Nephron progenitor cell (in vitro differentiated cells): ENCODE measurements at places on chromosomes 7 and 10.

DNA sequence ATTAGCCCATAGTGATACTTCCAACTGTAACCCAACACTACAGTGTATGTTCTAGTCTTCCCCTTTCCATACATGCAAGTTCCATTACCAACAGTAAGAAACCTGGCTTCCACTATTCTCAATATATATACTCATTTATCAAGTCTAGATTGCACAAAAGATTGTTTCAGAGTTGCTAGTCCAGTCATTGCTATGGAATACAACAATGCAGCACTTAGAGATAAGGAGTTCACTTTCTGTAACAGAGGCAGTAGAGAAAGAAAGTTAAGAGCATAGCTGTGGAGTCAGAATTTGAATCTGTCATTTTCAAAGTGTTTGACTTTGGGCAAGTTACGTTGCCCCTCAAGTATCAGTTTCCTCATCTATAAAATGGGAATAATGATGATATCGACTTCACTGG, 90.1 kb downstream of the RTKN2 start:
- no peak for DNase-seq

- no peak for DNase-seq
Observed at GRCh38 chr7:142998966-142999365, 28.0 kb downstream of the OR9A2 start.

GRCh38 chr10:58101682-58102081, 166.0 kb downstream of the IPMK start:
- DNase-seq = no peak

DNA sequence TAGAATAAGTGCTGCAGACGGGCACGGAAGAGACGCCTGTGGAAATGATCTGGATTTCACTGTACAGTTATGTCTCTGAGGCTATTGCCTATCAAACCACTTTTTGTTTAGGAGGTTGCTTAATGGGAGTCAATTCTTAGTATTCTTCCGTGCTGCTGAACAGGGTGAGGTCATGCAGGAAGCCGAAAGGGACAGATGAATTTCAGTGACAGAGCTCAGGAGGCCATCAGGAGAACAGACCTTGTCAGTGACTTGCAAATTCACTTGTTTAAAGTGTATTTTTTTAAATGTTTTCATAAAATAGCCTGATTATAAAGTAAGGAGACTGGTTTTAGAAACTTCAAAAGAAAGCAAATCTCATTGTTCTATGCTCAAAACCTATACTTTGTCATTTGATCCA, 58.9 kb downstream of the XRCC2 start:
- no peak for DNase-seq

GRCh38 chr10:30070001-30070685, 10.8 kb upstream of the JCAD start:
- no peak for DNase-seq

- DNase-seq = no peak
Observed at GRCh38 chr10:9786101-9786500, 1231.6 kb upstream of the CELF2 start.

GRCh38 chr10:111076682-111077478, at the start of gene ADRA2A:
Gene ADRA2A, plus strand, starts transcription at chr10:111077029. Its CDS starts 968 bp downstream, at chr10:111077997.
- peak; percentile 80 for DNase-seq

- DNase-seq = no peak
Observed at GRCh38 chr7:86918245-86918644, 141.2 kb downstream of the ELAPOR2 start.

- no peak for DNase-seq
Observed at GRCh38 chr10:102159051-102159597, 6.9 kb downstream of the NOLC1 start.

- no peak for DNase-seq
Observed at GRCh38 chr10:89428877-89429276, 14.5 kb downstream of the IFIT5 start.

DNA sequence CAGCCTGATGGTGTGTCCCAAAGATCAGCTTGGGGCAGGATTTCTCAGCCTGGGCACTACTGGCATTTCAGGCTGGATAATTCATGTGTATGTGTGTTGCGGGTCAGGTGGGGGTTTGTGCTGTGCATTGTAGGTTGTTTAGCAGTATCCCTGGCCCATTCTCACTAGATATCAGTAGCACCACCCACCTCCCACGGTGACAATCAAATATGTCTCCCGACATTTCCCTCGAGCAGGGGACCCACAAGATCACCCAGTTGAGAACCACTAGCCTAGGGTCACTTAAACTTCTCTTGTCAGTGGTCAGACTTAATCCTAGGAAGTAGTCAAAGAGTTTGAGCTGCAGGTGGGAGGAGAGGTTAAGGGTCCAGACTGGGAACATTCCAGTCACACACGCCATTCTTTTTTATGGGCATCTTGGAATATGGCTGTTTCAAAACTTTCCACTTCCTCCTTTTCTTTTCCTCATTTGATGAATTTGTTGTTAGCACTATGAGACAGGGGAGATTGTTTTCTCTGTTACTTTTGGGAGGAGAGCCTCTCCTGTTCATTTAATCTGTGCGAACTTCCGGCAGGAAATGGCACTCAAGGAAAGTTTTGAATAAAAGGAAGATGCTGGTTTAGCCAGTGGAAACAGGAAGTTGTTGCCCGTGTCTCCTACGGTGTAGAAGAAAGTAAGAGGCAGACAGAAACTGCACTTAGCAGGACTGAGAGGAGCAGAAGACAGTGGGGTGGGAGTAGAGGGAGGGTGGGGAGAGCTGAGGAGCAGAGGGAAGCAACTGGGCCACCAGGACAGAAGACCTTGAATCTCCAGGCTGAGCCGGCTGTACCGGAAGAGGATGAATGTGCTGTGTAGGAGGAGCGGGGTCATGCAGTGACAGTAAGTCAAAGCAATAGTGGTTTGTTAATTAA, 17.6 kb upstream of the EXOC6 start:
- DNase-seq = no peak

- no peak for DNase-seq
Observed at GRCh38 chr10:115706488-115707076, 566.4 kb downstream of the GFRA1 start.

GRCh38 chr10:119801998-119802538, 70.6 kb downstream of the MCMBP start:
- DNase-seq = no peak

- no peak for DNase-seq
Observed at GRCh38 chr10:23370106-23370505, 25.5 kb upstream of the C10orf67 start.

DNA sequence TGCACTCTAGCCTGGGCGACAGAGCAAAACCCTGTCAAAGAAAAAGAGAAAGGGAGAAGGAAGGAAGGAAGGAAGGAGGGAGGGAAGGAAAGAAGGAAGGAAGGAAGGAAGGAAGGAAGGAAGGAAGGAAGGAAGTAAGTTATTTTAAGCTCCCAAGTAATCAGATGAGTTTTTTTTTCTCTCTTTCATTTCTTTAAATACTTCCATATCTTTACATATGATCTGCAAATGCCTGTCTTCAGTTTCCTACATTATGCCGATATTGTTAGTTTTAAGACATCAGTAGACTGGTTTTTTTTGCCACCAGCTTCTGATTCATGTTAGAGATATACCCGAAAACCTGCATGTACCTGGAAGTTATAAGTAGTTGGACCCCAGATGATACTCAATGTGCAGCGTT, 172.6 kb upstream of the FZD1 start:
- DNase-seq = no peak

- DNase-seq = no peak
Observed at GRCh38 chr7:47066976-47067614, 514.8 kb downstream of the TNS3 start.

DNA sequence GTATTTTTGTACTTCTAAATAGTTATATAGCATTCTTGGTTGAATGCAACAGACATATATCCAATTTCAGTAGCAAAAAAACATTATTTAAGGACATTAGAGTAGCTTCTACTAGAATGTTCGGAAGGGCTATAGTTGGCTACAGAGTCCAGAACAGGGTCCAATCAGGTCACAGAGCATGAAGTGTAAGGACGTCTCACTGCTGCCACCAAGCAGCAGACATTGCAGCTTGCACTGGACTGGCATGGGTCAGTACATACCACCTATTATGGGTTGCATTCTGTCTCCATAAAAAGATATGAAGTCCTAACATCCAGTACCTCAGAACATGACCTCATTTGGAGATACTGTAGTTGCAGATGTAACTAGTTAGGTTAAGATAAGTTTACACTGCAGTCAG, 87.3 kb downstream of the LHFPL3 start:
- no peak for DNase-seq

DNA sequence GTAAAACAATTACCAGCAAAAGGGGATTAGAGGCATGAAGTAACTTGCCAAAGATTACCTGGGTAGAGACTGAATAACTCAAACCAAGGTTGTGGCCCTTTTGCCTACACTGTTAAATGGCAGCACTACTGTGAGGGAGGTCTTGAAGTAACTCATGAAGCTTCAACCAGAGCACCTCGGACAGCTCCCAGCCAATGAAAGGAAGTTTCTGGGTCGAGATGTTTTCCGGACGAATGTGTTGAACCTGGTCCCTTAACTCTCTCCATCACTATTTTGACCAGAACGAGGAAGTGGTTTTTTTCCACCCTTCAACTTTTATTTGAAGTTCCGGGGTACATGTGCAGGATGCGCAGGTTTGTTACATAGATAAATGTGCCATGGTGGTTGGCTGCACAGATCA, 133.6 kb upstream of the PRKCQ start:
- peak; percentile 11 for DNase-seq

DNA sequence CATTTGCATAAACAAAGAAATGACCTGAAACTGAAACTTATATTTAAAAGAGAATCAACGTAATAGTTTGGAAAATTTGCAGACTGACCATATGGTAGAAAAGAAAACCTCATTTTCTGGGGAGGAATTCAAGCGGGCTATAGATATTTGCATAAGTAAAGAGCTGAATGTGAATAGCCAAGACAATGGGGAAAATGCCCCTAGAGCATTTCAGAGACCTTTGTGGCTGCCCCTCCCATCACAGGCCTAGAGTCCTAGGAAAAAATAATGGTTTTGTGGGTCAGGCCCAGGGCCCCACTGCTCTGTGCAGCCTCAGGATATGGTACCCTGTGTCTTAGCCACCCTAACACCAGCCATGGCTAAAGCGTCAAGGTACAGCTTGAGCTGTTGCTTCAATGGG, 480.6 kb upstream of the MBL2 start:
- DNase-seq = no peak

DNA sequence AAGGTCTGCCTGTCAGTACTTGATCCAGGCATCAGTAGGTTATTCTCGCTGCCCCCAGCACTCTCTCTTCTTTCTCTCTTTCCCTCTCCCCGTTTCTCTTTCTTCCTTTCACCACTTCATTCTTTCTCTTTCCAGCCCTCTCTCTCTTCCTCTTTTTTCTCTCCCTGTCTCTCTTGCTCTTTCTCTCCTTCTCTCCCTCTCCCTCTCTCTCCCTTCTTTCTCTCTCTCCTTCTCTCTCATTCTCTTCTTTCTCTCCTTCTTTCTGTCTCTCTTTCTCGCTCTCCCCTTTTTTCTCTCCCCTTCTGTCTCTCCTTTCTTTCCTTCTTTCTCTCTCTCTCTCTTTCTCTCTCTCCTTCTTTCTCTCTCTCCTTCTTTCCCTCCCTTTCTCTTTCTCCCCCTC, 7.5 kb upstream of the DRGX start:
- no peak for DNase-seq

GRCh38 chr7:36217961-36218284, 64.9 kb downstream of the EEPD1 start:
- DNase-seq = no peak

DNA sequence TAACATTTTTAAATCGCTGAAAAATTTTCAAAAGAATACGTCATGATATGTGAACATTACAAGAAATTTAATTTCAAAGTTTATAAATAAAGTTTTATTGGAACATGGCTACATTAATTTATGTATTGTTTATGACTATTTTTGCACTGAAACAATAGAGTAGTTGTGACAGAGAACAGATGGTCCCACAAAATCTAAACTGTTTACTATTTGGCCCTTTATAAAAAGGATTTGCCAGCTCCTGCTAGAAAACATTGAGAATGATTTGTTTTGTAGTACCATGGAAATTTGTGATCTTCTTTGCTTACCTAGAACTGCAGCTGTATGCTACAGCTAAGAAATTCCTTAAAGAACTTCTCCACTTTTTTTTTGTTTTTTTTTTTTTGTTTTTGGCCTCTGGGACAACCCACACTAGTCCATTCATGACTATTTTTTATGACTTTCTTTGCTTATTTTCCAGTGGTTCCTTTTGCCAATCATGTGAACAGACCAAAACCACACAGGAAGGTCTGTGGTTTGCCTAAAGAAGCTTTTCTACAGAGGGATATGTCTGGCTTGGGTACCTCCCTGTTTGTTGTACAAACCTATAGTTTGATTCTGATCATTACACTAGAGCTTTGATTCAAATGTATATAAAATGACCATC, 55.7 kb downstream of the ST7 start:
- DNase-seq = no peak

DNA sequence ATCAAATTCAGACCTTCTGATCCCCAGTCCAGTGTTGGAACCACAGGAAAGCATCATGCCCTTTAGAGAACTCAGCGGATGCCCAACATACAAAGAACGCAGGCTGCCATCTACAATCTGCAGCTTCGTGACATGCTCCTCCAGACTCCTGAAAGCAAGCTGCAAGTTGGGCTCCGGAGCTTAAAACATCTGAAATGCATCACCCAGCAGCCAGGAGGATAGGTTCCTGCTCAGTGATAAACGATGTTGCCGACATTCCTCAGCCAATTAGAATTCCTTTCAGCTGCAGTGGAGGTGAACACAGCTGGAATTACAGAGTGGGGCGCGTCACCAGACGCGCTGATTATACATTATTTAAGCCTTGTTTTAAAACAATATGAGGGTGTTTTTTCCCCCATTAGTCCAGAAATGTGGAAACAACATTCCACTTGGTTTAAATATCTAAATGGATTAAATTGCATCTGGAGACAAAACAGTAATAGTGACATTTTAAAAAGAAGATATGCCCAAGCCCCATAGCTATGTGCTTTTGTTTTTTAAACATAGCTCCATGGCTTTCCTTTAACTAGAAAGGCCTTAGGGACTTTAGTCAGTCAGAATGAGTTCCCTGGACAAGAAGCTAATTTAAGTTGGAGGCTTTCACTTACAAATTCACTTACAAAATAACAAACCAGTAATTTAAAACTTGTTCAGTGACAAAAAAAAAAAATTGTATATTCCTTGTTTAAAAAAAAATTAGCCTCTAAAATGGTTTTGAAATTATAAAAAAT, 6.3 kb downstream of the SMURF1 start:
- DNase-seq = peak; percentile 53

DNA sequence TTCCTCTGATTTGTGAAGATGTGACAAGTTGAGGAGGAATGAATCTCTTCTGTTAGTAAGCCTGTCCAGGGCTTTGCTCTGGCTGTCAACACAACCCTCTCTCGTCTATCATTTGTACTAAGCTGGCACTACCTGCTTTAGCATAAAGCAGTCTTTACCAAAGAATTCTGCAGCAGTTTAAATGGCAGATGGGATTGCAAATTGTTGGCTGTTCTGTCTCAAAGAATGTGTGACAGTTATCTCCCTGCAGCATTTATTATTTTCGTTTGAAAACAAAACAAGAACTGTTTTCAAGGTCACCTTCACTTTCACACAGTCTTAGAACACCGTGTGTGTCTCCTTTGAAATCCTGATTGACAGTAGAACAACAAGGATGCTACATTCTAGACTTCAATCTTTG, 4.8 kb upstream of the LAMB1 start:
- DNase-seq = no peak

DNA sequence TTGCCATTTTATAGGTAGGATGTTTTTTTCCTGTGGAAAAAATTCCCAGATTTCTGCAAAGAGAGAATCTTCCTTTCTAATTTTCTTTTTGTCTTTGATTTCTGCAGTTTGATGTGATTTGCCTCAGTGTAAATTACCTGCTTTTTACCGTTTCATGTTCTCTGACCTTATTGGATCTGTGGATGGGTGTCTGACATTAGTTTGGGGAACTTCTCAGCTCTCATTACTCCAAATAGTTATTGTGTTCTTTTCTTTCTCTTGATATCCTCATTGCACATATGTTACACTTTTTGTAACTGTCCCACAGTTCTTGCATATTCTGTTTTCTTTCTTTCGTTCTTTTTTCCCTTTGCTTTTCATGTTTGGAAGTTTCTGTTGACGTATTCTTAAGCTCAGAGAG, 28.5 kb downstream of the NACAD start:
- DNase-seq = no peak
